ENCODE measurements at places on chromosomes 11 and 22.

DNA sequence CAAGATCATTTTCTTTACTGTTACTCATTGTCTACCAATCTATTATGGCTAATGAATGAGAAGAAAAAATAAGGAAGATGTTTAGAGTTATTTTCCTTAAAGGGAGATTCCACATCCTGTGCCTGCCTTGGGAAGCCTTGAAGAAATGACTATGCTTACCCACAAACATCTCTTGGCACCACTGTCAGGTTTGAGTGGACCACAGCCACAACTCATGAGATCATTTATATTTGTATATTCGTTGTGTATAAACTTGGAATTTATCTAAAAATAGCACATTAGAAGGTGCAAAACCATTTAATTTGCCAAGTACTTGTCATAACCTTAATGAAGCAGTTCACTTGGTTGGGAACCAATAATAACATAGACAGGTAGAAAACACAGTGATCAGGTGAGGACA is 740.8 kb downstream of the DLG2 start:
- DNase-seq: no peak

DNA sequence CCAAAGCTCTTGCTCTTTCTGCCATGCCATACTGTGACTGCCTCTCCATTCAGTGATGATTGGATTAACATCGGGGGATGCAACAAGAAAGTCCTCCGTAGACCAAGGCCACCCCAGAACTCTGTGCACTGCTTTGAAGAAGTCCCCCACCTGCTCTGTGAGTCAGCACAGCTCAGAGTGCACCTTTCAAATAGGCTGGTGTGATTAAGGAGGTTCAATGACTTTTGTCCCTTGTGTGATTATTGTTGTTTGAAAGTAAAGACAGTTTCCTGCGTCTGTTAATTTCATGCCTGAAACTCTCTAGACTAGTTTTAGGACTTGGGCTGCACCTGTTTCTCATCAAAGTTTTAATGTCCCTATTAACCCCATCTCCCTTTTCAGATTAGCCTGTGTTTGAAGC is 33.0 kb upstream of the DBX1 start:
- no peak for DNase-seq

GRCh38 chr11:83725269-83725560 is 439.0 kb upstream of the CCDC90B start:
- no peak for DNase-seq

DNA sequence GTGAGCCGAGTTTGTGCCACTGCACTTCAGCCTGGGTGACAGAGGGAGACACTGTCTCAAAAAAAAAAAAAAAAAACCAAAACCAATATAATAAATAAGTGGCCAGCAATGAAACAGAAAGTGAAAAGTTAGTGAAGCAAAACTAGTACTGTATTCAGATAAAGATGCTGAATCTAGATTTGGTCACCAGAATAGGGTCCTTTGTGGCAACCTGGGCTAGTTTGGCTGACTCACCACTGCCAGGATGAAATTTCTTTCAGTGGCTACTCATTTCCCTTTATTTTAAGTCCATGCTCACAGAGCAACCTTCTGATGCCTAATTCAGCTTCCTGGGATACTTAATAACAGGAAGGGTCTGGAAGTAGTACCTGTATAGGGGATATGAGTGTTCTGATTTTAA is 26.0 kb downstream of the LIMK2 start:
- no peak for DNase-seq

DNA sequence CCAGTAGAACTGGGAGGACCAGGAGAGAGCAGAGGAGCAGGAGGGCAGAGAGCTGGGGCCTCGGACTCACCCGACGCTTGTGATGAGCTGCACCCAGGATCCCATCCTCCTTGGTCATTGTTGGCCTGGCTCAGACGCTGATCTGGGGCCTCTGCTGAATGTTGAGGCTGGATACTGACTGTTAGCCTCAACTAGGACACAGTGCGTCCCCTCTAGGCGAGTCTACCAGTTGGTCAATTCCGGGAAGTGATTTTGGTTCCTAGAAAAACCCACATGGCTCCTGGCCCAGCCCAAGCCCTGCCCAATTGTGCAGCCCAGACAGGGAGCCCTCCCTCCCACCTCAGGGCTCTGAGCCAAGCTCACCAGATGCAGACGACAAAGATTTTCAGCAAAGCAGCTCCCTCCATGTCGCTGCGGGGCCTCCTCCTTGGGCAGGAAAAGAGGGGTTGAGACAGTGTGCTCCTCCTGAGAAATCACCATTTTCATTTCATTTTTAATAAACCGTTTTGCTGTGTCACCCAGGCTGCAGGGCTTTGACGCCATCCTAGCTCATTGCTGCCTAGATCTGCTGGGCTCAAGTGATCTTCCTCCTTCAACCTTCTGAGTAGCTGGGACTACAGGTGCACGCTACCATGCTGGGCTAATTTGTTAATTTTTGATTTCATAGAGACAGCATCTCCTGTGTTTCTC is at the start of gene APOL4:
TSS of gene APOL4 (minus strand) at position 180 of the 690 bp plus-strand sequence. CDS start at position 105, 75 bp downstream.
- no peak for DNase-seq

DNA sequence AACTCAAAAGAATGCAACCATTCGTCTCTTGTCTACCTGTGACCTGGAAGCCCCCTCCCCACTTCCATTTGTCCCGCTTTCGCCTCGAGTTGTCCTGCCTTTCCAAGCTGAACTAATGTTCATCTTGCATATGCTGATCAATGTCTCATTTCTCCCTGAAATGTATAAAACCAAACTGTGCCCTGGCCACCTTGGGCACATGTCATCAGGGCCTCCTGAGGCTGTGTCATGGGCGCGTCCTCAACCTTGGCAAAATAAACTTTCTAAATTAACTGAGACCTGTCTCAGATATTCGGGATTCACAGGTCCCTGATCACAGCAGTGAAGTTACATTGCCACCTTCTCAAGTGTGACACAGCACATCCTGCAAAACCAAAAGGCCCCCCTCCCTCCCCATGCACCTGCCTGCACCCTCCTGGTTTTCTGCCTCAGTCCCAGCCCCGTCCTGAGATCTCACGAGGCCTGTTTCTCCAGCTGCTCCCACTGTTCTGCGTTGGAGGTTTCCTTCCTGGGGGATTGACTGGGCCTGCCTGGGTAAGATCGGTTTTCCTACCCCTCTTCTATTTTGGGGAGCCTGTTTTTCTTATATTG is 1328.7 kb downstream of the TBC1D22A start:
- DNase-seq: no peak

- DNase-seq: no peak
Observed at GRCh38 chr22:33529424-33530113, 390.7 kb downstream of the LARGE1 start.

- DNase-seq: no peak
Observed at GRCh38 chr11:56961609-56962008, 27.1 kb upstream of the OR5AK2 start.

- DNase-seq: no peak
Observed at GRCh38 chr11:78149646-78150045, 10.2 kb upstream of the ALG8 start.

GRCh38 chr11:75421902-75422247 is 11.1 kb downstream of the KLHL35 start:
- DNase-seq: no peak

DNA sequence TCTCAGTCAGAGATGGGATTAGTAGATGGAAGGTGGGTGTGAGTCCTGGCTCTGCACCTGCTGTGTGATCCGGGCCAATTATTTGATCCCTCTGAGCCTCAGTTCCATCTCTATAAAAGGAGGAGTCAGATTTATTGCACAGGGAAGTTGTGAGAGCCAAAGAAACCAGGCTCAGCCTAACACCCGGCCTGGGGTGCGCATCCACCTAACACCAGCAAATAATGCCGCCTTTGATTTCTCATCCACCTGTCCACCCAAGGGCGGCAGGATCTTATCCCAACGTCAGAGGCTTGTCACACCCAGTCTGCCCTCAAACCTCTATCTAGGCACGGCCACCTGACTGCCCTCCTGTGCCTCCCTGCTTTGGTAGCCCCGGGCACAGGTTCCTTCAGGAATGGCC is 2.4 kb downstream of the CRYBB2 start:
- DNase-seq: no peak

- DNase-seq: no peak
Observed at GRCh38 chr11:66686100-66686785, 8.6 kb upstream of the RBM4B start.

DNA sequence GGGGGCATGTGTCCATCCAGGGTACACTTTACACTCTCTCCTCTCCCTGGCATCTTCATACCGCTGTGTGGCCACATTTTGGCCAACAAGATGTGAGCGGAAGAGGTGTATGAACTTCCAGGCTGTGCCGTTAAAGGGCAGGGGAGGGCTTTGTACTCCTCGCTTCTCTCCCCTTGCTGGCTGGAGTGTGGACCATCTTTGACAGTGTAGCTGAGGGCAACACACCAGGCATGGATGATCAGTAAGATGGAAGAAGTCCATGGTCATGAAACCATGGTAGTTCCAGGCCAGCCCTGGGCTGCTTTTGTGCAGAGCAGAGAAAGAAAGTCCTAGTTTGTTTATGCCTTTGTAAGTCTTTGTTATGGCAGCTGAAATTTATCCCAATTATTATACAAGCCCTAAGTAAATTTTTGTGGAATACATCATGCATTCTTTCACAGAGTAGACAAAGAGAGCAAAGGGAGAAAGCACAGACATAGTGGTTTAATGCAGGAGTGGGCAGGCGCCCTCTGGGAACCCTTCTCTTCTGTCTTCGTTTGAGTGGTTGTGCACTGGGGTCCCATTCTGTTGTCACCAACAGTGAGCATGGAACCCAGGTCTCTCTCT is 70.4 kb downstream of the FBXO7 start:
- no peak for DNase-seq

- DNase-seq: no peak
Observed at GRCh38 chr22:26453812-26454500, 24.9 kb downstream of the ASPHD2 start.

DNA sequence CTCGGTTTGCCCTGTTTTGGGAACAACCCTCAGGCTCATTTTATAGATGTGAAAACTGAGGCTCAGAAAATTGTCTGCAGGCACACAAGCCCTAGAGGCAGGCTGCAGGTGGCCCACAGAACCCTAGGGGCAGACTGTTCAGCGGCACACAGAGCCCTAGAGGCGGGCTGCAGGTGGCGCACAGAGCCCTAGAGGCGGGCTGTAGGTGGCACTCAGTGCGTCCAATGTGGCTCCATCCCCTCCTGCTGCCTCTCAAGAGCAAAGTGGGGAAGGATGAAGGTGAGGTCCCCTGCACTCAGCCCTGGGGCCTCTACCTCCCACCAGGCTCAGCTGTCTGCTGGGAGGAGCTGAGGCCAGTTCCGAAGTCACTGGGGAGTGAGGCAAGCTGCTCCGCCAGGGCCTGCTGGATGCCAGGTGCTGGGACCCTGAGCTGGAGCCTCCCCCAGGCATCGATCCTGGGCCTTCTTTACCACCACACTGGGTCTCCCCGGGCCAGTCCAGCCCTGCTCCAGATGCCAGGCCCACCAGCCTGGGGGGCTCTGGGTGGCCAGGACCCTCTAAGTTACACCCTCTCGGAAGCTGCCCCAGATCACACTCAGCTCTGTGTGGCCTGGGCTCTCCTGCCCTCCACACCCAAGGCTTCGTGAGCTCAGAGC is 2.3 kb downstream of the ACY3 start:
- peak; percentile 30 for DNase-seq

GRCh38 chr11:2088746-2089535 is 50.2 kb downstream of the IGF2 start:
- DNase-seq: no peak

DNA sequence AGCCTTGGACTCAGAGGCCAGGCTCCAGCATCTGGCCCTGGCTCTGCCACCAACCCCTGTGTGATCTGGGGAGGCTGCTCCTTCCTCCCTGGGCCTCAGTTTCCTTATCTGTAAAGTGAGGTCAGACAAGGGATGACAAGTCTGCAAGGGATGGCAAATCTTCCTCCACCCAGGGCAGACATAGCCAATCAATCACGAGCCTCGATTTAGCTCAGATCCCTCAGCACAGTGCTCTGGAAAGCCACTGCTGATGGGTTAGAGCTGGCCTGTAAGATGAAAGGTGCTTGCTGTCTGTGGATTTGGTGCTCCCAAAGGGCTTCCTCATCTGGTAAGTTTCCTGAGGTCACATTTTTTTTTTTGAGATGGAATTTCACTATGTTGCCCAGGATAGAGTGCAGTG is 20.2 kb downstream of the NPTXR start:
- DNase-seq: no peak

GRCh38 chr22:17570851-17571631 is 7.7 kb downstream of the SLC25A18 start:
- no peak for DNase-seq

DNA sequence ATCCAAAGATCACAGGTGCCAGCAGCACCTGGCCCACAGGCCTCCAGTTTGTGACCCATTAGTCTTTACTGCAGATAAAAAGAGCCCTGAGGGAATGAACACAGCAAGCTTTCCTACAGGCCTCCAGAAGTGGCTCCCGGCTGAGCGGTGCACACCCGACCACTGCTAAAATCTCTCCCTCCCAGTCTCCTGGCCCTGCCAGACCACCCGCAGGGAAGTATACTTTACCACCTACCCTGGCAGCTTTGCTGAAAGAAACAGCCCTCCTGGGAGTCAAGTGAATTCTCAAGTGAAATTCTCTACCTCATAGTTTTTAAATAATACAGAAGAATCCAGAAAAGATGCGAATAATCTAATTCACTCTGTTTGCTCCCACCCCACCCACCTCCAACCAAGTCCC is 15.4 kb upstream of the MTNR1B start:
- DNase-seq: no peak

DNA sequence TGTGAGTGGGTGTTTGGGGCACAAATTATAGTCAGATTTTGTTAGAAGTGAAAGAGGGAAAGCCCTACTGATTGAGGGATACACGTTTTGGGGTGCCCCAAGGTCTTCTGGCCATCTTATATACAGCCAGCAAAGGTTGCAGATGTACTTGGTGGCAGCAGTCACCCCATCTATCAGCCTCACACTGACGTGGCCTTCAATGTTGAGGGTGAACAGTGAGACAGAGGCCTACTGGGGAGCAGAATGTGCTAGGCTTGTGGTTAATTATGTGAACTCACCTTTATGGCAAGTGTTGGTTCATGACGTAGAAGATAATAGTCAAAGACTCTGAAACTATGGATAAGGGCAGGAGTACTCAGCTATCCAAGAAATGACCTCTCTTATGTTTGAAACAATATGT is 121.2 kb downstream of the TRIM44 start:
- no peak for DNase-seq

DNA sequence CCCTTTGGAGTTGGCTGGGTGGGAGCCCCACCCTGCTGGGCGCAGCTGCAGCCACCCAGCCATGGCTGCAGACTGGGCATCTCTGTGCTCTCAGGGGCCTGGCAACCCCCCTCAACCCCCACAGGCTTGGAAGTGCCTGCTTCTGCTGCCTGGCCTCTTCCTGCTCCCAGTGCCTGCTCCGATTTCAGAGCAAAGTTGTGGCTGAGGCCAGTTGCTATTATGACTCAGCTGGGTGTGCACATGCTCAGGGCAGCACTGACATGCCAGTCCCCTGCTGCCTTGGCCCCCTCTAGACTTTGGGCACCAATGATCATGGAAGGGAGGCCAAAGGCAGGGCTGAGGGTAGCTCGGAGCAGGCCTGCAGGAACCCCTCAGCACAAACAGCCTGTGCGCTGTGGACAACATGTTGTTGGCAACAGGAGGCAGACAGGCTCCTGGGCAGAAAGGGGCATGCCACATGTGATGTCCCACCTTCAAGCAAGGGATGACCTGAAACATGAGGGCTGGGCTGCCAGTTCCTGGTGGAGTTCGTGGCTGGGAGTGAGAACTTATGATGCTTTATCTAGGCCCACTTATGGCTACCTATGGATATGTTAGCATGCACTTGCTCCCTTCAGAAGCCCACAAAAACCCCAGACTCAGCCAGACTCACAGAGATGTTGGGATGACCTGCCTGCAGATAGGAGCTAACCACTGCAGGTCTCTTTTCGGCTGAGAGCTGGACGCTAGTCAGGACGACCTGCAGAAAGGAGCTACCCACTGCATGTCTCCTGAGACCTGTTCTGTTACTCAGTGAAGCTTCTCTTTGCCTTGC is 96.4 kb upstream of the AMOTL1 start:
- no peak for DNase-seq
